HS-27A (cell line): ENCODE measurements at places on chromosomes 4 and X.
A peak's percentile ranks its signal among the peaks of the same experiment; 100 is the strongest.

DNA sequence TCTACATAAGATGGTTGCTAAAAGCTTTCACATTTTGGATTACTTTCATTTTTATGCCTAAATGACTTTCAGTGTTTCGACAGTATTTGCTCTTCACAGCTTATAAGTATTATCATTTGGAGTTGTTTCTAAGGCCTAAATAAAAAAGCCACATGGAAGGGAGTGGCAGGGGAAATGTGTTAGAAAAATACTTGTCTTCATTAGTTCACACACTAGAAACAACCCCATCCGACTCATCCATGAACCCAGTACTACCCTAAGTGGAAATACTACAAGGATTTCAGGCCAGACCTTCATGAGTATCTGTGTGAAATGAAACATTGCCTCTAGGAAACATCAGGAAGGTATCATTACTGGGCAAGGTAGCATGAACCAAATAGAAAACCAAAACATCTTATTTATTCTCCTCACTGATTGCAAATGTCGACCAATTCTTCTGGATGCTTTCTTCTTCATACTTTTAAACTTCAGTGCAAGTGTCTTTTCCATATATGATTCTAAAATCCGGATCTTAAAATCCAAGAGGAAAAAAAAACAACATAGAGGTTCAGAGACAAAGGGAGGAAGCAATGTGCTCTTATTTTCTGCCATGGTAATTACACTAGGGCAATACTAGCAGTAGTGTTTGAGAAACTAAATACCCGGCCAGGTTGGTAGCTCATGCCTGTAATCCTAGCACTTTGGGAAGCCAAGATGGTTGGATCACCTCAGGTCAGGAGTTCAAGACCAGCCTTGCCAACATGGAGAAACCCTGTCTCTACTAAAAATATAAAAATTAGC lies 349.4 kb downstream of the ARHGAP24 start:
- no peak for DNase-seq

DNA sequence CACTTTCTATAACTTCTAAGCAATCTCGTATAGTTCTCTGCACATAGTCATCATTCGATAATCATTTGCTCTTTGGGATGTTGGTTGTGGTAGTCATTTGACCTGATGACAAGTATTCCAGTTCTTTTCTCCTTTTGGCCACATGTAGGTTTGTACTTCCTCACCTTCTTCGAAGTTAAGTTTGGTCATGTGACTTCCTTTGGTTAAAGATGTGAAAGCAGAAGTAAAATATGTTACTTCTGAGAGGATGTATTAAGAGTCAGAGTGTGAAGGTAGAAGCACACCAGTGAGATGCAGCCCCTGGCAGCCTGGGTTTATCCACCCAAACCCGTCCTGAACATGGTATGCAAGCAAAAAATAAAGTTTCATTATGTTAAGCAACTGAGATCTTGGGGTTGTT lies 48.9 kb upstream of the ZNF518B start:
- DNase-seq: no peak

- no peak for DNase-seq
Observed at GRCh38 chrX:7346021-7346420, 198.1 kb upstream of the PUDP start.

DNA sequence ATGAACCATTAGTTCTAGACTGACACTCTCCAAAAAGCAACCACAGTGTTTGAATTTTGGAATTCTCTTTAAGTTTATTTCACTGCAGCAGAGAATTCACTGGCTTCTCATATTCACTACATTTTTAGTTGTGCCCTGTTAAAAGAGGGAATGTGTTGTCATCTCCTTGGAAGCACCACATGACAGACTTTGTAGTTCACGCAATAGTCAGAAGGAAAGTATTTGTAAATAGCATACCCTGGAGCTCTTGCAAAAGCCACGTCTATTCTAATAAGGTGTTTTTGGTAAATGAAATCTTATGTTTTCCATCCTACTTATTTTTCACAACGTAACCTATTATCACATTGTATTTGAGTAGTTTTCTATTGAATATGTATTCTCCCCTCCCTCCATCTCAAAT lies 25.8 kb downstream of the DOCK11 start:
- DNase-seq: no peak

DNA sequence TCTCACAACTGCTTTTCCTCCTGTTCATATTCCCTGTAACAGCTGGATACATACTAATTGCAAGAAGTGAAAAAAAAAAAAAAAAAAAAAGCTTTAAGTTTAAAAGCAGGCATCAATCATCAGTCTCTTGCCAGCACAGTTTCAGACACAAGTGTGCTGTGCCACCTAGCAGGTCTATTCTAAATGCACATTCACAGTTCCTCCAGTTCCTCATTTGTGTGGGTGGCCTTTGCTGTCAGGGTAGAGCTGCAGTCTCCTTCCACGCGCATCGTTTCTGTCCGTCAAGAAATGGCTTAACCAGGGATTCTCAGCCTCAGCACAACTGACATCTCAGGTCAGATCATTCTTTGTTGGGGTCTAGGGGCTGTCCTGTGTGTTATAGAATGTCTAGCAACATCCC lies 61.6 kb downstream of the SCML1 start:
- no peak for DNase-seq

DNA sequence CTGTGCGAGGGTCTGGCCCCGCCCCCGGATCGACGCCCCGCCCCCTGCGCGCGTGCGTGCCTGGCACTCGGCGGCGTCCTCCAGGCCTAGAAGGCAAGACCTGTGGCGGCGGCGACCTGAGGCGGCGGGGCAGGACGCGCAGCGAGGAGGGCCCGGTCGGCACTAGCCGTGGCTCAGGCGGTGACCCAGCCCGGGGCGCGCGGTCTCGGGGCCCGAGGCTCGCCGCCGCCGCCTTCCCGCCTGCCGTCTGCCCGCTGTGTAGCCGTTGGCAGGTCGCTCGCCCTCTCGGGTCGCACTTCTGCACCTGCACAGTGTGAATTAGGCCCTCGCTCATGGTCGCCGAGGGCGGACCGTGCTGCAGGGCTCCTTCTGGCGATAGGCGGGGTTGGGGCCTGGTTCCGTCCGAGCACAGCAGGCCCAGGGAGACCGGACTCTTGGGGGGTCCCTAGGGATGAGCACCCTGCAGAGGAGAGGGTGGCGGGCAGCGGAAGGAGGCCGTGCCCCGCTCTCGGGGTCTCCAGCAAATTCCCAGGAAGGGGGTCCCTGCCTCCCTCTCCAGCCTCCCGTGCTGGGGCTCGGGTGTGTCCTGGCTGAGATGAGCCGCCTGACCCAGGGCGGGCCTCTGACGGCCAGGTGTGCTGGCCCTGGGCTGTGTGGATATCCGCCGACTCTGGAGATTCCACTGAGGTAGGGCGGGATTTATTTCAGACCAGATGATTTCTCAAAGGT lies 557 bp upstream of the FAM53A start:
- DNase-seq: no peak

GRCh38 chr4:41320278-41320677 lies 63.5 kb downstream of the UCHL1 start:
- no peak for DNase-seq

- DNase-seq: no peak
Observed at GRCh38 chr4:141511055-141511454, 125.3 kb upstream of the IL15 start.

DNA sequence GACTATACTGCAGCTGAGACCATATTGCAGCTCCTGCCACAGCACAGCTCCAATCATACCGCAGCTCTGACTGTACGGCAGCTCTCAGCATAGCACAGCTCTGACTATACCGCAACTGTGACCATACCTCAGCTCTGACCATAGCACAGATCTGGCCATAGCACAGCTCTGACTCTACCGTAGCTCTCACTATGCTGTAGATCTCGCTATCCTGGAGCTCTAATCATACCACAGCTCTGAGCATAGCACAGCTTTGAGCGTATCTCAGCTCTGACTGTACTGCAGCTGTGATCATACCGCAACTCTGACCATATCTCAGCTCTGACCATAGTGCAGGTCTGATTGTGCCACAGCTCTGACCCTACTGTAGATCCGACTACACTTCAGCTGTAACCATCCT lies 139.2 kb downstream of the ASMT start:
- DNase-seq: peak; percentile 35

GRCh38 chr4:3308691-3309090 lies 15.9 kb downstream of the RGS12 start:
- DNase-seq: no peak

DNA sequence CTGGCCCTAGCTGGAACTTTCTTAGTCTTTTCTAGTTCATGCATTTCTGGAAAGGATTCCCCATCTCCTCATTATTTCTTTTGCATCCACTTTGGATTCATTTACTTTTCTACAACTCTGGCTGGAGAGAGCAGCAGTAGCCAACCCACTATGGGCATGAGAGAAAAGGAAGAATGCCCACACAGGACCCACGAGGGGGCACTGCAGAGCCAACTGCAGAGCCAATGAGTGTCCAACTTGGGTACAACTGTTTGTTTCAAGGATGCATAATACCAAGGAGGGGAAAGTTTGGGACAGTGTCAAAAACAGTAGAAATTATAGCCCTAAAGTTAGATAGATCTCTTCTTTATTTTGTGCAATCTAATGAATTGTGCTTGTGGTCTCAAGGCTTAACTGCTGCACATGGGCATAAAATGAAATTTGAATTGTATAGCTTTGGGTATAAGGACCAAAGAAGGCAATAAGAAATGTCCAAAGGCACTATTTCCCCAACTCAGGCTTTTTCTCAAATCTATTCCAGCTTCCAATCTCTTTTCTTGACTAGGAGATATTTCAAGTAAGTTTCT lies 230.6 kb downstream of the NSUN7 start:
- no peak for DNase-seq

DNA sequence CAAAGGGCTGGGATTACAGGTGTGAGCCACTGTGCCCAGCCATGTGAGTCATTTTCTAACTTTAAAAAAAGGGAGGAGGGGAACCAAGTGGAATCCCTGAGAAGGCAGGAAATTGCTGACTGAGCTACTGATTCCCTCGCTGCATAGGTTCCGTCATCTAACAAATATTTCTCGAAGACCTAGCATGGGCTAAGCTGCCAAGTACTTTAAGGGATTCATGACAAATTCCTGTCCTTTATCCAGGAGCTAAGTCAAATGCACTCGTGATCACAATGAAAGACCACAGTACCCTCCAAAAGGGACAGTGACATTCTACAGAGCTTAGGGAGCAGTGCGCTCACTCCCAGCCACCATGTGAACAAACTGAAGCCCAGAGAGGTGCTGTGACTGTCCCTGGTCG lies 33.2 kb upstream of the MAN2B2 start:
- no peak for DNase-seq

DNA sequence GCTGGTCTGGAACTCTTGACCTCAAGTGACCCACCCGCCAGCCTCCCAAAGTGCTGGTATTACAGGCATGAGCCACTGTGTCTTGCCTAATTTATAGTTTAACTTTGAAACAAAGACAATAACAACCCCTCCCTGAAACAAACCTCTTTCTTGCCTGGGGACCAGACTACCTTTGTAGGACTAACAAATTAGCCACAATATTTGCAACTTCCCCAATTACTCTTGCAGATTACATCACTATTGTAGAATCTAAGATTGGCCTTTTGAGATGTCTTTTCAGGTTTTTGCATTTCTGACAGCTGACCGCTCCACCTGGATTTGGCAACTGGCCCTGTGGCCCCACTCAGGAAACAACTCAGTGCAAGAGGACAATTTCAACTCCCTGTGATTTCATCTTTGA lies 84.8 kb downstream of the AKAP4 start:
- no peak for DNase-seq

DNA sequence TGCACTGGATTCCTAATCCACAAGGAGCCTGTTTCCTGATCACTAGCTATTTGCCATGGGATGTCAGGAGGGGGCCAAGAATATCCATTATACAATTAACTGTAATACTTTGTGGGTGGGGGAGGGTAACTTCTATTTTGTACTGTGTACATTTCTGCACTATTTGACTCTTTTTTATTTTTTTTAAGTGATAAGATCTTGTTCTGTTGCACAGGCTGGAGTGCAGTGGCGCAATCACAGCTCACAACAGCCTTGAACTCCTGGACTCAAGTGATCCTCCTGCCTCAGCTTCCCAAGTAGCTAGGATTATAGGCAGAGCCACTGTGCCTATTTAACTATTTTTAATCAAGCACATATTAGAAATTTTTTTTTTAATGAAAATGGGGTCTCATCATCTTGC lies 134.1 kb downstream of the ELOVL6 start:
- DNase-seq: no peak

DNA sequence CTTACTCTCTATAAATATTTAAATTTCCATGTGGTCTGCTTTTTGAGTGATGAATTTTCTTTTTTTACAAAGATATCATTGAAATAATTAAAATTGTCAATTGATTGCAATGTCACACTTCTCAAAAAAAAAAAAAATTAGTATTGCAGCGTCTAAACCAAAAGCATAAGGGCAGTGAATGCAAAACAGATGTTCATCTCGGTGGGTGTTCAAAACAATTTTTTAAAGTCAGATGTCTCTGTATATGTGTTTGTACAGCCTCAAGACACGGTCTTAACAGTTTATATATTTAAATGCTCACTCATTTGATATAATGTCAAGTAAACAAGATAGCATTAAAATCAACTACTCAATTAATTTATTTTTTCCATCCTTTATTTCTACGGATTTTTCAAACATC lies 52.3 kb downstream of the PALLD start:
- DNase-seq: no peak
